ENCODE measurements at places on chromosomes 16 and 17.
A peak's percentile ranks its signal among the peaks of the same experiment; 100 is the strongest.

DNA sequence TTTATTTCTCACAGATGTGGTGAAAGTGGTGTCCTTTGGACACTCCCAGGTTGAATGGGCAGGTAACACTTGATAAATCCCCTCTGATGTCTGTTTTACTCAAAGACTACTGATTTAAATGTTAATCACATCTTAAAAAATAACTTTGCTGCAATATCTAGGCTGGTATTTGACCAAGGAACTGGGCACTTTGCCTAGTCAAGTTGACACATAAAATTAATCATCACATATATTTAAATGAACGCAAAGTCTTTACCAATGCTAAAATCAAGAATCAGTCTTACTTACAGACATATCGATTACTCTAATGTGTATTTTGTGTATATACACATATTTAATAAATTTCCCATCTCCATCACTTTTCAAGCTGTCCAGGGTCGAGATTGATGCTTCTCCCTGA, 7.0 kb downstream of the MT2A start:
- DNase-seq = no peak

- DNase-seq = no peak
Measured at GRCh38 chr16:85963753-85964285, 64.9 kb downstream of the IRF8 start.

DNA sequence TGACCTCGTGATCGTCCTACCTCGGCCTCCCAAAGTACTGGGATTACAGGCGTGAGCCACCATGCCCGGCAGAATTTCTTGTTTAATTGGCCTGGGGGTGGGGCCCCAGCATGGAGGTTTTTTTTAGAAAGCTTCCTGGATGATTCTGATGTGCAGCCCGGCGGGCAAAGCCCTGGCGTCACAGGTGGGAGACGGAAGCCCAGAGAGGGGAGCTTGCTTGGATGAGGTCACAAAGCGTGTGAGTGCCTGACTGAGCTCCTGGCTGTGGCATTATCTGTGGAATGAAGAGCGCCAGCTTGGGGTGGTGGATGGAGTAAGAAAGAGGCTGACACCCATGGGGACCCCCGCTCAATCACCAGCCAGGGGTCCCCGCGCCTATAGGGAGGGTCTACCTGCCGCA, 4.1 kb downstream of the VASN start:
- DNase-seq = no peak

DNA sequence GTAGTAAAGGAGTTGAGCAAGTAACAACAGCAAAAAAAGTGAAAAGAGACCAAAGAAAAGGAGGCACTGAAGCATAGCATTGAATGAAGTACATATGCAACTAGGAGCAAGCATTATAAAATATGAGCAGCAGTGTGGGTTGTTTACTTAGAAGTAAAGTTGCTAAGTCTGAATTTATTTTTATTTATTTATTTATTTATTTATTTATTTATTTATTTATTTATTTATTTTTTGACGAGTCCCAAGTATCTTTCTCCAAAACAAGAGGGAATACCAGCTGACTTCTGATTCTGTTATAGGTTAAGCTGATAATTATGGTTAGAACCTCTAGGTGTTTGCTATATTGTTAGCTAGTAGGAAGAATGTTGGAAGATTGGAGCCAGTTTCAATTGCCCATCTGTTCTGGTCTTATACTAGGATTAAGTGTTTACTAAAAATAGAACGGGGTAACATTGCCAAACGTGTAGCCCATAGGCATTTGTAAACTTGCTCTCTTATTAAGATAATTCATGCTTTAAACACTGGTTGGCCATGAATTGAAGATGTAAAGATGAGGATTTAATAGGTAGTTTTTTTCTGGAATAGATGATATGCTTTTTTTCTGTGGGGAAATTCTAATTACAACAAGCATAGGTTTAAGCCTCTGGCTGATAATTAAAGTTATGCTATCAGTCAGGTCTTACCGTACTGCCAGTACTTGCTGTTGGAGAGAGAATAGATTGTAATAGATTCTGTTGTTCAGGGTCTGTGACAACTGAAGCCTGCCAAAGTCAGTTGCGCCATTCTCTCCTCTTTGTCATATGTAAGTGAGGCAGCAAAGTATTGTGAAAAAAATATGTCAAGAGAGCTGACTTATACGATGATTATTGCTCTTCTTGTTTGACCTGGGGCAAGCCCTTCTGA, 66.7 kb downstream of the PPM1E start:
- DNase-seq = no peak

DNA sequence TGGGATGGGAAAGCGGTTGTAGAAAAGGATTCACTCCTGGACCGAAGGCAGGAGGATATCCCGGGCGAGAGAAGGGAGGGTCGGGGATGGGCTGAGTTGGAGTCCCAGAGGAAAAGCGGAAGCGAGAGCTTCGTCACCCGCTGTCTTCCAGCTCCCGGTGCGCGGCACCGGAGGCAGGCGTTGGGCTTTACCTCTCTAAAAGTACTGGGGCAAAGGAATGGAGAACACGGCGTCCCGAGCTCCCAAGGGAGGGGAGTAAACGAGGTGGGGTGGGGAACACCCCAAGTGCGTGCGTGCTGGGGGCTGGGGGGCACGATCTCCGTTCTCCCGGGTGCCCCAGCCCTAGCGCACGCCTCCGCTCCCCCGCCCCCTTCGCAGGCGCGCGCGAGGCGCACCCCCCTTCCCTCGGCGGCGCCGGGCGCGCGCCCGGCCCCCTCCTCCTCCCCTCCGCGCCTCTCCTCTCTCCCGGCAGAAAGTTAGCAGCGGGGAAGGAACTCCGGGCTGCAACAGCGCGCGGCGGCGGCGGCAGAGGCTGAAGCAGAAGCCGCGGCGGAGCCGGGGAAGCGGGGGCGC, at the start of gene HS3ST4:
TSS of gene HS3ST4 (plus strand) at position 441 of the 573 bp plus-strand sequence.
- no peak for DNase-seq

DNA sequence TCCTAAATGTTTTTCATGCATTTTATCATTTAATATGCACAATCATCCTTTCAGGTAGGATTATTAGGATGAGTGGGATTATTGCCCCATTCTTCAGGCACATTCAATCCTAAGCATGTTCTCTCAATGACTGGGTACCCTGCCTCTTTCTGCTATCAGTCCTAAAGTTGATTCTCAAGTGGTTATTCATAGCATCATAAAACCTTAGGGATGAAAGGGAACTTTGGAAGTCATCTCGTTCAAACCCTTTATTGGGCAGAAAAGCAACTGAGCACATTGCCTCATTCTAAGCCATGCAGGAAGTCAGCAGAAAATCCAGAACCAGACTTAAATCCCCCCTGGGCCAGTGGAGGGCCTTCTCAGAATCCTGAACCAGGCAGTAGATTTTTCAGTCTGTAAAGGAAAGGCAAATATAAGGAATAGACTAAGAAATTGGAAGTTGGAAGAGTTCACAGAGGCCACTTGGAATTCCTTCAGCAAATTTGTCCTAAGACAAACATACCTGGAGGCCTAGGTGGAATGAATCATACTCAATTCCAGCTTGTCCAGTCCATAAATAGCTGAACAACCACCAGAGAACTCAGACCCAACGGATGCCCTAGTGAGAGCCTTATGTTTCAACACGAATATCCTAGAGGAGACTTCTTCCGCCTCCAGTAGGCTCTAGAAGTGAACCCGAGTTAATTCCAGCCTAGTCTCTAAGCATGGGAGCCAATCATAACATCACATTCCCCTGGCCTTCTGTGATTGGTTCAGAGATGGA, 62.7 kb downstream of the IRX6 start:
- no peak for DNase-seq

DNA sequence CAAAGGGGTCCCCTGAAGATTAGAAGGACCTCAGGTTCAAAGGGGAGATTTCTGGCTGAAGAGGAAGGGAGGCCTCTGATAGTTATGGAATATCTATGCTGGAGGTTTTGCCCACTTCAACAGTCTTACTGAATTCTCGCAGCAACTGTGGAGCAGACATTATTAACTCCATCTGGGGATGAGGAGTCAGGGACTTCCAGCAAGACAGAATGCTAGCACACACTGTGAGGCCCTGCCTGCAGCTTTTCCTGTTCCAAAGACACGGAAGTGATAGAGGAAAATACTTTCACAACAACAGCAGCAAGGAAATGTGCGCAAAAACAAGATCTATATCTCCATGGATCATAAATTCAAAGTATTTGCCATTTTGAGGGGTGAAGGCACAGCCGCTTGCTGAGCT, 72.8 kb downstream of the RPH3AL start:
- no peak for DNase-seq

DNA sequence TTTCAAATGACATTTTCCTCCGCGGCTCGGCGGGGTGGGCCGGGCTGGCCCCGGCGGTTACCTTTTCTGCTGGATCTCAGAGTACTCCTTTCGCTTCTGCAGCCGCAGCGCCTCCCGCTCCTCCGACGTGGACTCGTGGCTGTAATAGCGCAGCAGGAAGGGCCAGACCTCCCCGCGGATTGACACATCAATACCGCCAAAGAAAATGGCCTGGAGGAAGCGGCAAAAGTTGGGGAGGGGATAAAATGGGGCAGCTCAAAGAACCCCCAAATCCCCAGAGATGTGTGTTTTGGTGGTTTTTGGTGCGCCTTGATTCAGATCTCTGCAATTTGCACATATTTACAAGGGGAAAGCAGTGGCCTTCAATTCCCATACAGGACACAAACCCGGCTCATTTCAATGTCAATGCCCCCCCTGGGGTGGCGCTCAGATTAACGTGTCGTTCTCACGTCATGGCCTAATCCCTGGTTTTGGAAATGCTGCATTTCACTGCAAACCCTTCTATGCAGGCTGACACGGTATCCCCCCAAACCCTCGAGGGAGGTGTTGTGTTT, 85.9 kb downstream of the TBC1D16 start:
- DNase-seq = no peak

DNA sequence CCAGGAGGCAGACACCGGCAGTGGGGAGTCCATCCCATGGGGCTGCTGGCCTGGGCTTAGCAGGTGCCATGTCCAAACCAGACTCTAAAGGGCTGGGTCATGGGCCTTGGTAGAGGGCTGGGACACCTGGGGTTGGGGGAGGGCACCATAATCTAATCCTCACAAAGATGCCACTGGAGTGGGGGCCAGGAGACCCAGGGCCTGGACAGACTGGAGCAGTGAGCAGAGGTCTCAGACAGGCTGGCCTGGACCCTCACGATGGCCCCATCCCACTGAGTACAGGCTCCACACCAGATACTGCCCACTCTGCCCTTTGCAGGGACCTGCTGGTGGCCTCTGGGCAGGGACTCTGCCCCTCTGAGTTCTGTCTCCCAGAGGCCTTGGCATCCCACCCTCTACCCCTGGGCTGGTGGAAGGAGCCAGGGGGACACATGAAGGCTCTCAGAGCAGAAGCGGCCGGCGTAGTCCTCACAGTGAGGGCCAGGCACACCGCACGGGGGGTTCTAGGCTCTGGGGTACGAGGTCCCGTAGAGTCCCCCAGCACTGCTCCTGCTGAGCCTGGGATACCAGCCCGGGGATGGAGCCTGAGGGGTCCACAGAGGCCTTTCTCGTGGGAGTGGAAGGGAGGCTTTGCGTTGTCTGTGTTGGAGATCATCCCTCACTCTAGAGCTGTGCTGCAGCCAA, 10.0 kb upstream of the SRRM2 start:
- DNase-seq = no peak

DNA sequence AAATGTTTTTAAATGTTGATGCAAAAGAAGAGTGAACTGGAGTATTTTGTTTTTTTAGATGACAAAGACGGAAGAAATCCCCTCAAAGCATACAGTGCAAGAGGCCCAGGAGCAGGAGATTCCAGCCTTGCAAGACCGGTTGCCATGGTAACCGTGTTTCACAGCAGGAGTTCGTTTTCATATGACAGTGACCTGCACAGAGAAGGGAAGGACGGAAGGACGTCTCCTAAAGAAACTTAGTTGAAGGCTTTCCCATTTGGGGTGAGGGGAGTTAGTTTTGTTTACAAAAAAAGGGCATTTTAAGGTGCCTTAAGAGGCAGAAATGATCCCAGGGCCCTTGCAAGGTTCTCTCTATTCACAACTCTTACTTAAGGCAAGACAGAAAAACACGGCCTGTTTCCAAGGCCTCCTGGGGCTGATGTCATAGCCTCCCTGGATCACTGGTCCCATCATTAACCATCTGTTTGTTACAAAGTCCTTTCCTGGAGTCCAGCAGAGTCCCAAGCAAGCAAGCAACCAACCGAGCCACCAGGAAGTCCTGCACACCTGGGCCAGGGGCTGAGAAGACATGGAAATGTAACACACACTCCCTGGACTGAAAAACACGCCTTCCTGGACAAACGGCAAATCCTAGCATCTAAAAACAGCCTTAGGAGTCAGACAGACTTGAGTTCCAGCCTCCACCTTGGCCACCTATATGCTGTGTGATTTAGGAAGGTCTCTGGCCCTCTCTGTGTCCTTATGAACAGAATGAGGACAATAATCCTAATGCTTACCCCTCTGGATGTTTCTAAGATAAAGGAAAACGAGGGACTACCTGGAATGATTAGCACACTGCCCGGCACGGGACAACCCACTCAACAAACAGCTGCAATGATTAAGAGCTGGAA, 30.3 kb upstream of the RPH3AL start:
- no peak for DNase-seq

DNA sequence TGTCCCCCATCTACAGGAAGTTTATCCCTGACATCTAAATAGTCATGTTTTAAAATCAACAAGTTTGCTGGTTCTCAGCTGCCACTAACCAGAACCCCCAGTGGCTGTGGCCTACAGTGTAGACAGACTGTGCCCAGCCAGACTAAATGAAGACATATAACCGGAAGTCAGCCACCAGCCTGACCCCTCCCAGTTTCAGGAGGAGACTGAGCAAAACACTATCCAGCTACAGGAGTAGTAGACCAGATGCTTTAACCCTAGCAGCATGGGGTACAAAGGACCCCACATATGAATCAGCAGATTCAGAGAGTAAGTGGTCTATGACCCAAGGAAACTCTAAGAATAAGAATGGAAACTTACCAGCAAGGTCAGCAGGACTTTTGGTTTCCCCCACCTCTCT, 83.4 kb downstream of the HIC1 start:
- no peak for DNase-seq

DNA sequence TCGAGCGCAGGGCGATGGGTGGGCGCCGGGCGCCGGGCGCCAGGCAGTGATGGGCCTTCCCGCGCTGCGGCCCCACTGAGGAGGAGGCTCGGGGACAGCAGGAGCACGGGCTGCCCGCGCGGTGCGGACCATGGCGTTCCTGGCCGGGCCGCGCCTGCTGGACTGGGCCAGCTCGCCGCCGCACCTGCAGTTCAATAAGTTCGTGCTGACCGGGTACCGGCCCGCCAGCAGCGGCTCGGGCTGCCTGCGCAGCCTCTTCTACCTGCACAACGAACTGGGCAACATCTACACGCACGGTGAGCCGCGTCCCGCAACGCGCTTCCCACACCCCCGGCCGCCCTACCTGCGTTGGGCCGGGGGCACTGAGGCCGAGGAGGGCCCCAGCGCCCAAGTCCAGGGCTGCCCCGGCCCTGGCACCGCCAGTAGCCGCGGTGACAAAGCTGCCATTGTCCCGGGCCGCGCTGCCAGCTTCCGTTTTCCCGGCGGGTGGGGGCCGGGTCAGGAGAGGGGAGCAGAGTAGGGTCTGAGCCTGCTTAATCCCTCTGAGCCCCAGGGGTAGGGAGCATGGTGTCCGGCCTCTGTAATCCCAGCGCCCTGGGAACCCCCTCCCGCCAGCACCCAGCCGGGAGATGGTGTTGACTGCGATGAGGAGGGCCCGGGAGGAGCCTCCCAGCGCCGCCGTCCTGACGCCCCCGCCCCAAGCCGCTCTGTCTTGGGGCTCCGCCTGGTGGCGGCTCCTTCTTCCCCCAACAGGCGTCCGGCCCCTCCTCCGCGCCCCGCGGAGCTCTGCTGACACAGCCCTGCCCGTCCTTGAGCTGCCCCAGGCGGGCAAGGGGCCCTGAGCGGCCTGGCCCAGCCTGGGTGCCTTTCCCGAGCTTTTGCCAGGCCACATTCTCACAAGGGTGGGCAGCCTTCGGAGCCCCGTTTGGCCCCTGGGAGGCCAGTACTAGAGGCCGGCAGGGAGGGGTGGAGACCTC, 685 bp downstream of the PAQR4 start:
- peak; percentile 59 for DNase-seq

Measured in T-helper 9 cell (primary cell).